Activated CD8-positive, alpha-beta memory T cell treated with anti-CD3 and anti-CD28 coated beads for 48 hours (primary cell): ENCODE measurements at places on chromosomes 2 and 18.

- DNase-seq = no peak
Observed at GRCh38 chr2:112942654-112943002, 31.7 kb downstream of the IL37 start.

DNA sequence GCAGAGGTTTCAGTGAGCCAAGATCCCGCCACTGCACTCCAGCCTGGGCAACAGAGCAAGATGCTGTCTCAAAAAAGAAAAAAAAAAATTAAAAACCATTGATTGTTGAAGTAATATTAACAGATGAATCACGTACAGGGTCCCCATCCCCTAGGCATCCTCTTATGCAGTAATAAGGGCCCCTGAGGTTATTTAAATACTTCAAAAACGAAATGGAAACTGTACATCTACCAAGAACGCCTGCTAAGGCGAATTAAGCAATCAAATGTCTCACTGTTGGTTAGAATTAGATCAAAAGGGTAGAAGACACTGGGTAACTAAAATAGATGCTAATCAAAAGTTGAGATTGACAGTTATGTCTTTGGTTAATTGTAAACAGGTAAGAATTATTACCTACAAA, 7.5 kb downstream of the TRABD2A start:
- no peak for DNase-seq

- DNase-seq = no peak
Observed at GRCh38 chr2:58906081-58906645, 665.0 kb upstream of the FANCL start.

GRCh38 chr18:14943486-14943885, 195.5 kb downstream of the ANKRD30B start:
- no peak for DNase-seq

DNA sequence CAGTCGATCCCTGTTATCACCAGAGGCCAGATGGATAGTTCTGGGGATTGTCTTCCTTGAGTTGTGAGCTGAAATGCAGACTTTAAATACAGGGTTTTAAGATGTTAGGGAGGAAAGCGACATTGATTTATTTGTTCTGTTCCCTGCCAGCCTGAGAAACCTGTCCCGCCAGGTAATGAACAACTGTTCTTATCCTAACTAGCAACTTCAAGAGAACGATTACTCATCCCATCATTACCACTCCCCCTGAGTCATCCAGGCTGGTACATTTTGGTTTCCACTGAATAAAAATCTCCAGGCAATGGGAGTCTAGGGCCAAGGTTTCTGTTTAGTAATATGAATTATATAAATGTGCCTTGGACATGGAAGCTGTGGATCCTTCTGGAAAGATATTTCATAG, 131.2 kb downstream of the LYPD6B start:
- DNase-seq = no peak

GRCh38 chr2:218081063-218081462, 12.0 kb downstream of the RUFY4 start:
- no peak for DNase-seq

DNA sequence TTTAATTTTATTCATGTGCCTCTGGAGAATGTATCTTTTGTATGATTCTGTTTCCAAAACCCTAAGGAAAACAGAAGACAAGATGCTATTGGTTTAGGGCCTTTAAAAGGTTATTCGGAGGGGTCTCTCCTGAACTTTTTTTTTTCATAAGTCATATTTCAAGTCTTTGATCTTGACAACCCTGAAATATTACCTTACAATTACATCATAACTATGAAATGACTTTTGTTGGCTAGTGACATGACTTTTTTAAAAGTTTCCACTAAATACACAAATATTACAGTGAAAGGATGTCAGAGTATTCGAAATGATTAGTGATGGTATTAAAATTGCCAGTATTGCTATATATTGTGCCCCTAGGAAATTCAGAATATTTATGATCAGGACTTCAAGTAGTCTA, 31.8 kb upstream of the FZD7 start:
- no peak for DNase-seq

DNA sequence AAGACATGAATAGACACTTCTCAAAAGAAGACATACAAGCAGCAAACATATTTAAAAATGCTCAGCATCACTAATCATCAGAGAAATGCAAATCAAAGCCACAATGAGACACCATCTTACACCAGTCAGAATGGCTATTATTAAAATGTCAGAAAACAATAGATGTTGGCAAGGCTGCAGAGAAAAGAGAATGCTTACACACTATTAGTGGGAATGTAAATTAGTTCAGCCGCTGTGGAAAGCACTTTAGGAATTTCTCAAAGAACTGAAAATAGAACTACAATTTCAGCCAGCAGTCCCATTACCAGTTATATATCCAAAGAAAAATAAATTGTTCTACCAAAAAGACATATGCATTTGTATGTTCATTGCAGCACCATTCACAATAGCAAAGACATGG, 61.7 kb downstream of the STRADB start:
- no peak for DNase-seq

DNA sequence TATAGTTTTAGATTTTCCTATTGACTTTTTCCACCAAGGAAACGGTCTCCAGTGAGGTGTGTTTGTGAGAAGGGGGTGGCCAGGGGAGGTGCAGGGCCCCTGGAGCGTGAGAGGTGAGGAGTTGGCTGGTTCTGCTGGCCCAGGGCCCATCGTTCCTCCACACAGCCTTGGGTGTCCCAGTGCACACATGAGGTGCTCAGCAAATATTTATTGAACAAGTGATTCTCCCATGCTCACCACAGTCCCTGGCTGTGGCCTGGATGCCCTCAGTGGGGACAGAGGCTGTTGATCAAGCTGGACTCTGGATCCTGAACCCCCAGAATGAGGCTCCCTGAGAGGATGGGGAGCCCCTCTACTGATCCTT, 5.0 kb downstream of the HAAO start:
- no peak for DNase-seq

GRCh38 chr18:30632071-30632698, 410.4 kb downstream of the DSC3 start:
- DNase-seq = no peak

DNA sequence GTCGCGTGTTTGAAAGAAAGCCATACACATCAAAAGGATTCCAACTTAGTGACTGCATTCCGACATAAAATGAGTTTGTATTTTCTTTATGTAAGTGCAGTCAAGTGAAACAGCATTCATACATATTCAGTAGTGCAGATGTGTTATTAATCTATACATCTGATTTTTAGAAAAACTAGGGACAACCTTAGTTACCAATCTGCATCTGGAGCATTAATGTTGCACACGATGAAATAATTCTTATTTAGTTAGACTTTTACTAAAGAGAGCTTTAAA, 1.9 kb downstream of the GORASP2 start:
- no peak for DNase-seq

GRCh38 chr2:113863144-113863543, 26.7 kb upstream of the ACTR3 start:
- DNase-seq = no peak

- no peak for DNase-seq
Observed at GRCh38 chr2:222960126-222960525, 91.9 kb upstream of the KCNE4 start.
